ENCODE measurements at places on chromosomes 6 and 20.
A peak's percentile ranks its signal among the peaks of the same experiment; 100 is the strongest.

GRCh38 chr6:128121610-128122009 is 220.8 kb upstream of the THEMIS start:
- no peak for DNase-seq

DNA sequence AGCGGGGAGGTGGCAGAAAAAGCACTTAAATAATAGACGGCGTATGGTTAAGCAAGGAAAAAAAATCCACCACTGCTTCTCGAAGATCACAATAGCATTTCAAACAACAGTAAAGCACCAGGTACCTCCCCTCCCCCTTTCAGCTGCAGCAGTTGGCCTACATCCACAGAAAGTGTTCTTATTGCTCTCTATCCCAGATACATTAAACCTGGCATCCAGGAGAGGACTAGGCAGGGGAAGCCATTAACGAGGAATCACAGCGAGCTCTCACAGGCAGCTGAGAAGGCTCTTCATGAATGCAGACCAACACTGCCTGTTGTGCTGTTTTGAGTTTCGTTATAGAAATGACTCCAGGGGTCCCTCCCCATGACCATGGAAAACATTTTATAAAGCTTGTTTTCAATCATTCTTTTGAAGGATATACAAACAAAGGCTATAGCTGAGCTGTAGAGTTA is 11.8 kb downstream of the FYN start:
- DNase-seq: no peak

DNA sequence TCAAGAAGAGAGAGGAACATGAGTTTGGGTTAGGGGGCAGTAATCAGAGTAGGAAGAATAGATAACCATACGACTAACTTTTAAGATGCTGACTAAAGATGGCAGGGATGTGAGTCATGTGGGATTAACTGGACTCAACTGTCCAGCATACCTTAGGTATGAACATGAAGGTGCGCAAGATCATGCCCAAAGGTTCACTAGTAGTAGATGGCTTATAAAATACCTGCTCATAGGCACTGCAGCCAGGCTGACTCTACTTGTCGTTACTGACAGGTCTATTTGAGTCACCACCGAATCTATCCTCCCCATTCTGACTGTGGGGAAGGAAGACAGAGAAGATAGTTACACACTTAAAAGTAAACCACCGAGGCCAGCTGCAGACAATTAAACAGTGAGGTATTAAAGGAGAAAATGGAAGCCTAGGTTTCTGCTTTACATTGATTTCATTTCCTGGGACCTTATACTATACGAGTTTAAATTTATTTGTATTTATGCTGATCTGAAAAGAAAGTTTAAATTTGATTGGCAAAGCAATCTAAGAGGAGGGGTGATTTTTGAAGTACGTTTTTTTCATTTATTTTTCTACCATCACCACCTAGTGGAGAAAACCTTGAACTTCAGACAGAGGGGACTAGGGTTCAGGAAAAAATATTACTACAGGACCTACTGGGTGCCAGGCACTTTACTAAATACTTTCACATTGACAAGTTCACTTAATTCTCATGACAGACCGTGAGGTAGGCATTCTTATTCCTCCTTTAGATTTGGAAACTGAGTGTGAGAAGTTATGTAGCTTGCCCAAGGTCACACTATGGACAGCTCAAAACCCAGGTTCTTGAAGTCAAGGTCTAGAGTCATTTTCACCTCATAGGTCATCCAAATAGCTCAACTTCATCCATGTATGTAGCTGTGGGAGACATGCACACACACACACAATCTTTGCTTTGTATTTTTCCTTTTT is 4.0 kb upstream of the WRNIP1 start:
- no peak for DNase-seq

DNA sequence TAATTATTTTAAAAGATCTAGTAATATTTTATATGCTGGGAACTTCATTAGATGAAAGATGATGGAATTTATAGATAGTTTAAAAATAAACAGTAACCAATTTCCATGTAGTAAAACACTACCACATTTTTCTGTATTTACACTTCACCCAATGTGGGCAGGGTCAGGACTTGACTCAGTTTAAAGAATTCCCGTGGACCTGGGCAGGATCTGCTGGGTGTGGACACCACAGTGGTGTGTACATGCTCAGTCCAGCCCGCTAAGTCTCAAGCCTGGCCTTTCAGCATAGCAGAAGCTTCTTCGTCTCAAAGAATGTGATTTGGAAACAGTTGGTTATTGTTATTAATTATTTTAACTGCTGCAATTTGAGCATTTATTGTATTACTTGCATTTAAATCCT is 364.2 kb downstream of the SYNE1 start:
- DNase-seq: no peak

DNA sequence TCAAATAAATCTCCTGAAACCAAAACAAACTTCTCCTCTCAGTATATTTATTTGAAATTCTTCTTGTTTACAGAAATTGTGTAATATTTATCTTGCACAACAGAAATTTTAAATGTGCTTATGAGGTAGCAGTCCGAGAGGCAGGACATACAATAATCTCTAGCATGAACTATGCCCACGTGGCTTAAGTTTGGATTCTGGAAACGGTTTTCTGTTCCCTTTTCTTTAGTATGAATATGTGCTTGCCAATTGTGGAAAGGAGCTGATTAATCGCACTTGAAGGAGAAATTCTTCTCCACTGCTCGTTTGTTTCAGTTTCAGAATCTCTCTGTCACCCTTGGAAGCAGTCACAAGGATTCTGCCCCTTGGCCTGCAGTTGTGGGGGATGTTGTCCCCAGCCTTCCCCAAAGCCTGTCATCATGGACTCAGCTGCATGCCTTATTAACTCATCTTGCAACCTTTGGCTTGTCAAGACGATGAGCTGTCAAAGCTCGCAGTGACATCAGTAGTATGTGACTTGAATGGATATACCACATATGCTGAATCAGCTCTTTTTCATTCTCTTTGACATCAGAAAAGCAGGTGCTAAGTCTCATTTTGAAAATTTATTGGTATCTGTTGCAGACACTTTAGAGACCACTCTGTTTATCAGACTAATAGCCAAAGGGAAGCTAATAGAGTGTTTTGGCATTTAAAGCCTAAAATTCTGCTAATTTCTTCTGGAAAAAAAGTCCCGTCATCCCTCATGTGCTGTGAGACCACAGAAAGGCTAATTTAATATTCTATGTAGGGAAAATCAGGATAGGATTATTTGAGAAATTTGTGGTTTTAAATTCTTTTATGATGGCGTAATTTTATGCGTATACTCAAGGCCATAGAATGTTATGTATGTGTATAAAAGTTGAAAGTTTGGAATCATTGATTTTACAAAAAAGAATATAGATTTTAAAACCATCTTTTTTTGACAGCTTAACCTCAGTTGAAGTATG is 186.8 kb downstream of the ARID1B start:
- DNase-seq: peak; percentile 63

- no peak for DNase-seq
Measured at GRCh38 chr6:16404456-16404855, 166.1 kb downstream of the GMPR start.

Measured in activated T-cell treated with anti-CD3 and anti-CD28 coated beads, Interleukin-2, amount 50 U/mL, for 48 hours (primary cell).